ENCODE measurements at places on chromosomes 1 and 21.

GRCh38 chr1:11985851-11986250, 5.6 kb downstream of the MFN2 start:
- DNase-seq, result no peak

GRCh38 chr1:174743654-174744561, 255.8 kb upstream of the CACYBP start:
- DNase-seq, result no peak

DNA sequence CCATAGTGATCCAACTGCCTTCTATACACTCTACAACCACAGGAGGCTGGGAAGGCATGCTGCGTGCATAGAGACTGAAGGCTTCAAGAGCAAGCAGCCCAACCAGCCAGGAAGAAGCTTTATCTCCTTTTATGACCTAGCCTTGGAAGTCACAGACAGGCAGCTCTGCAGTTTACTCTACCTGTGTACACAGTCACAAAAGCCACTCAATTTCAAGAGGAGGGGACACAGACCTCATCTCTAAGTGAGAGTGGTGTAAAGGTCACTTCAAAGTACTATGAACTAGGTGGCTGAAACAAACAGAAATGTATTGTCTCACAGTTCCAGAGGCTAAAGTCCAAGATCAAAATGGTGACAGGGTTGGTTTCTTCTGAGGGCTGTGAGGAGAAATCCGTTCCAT, 69.6 kb upstream of the GJB5 start:
- DNase-seq, result no peak

- no peak for DNase-seq
These were observed 18.8 kb downstream of the SLC41A1 start for GRCh38 chr1:205794011-205794730.

DNA sequence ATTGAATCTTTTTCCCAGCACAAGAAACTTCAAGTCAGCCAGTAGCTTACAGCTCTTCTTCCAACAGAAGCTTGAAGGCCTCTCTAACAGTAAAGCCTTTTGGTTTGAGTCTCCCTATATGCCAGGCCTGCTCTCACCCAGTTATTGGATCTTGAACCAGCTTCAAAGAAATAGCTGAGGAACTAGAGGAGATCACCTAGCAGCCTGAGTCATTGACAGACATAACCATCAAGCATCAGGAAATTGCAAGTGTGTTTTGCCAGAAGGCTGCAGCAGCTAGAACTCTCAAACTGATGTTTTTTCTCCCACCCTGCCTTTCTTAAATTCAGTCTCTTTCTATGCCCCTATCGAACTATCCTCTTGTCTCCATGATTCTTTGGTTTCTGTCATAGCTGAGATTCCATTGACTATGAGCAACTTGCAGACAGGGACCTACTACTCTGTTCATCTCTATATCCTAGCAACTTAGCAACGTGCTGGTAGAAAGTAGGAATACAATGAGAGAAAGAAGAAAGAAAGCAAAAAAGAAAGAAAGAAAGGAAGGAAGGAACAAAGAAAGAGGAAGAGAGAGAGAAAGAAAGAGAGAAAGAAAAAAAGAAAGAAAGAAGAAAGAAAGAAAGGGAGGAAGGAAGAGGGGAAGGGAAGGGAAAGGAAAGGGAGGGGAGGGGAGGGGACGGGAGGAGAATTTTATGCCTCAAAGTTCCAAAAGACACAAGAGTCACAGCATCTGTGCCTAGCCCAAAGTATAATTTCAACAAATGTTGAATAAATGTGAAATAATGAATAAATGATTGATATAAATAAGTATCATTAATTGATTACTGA, 60.0 kb upstream of the FGGY start:
- DNase-seq, result no peak

GRCh38 chr1:29639741-29640427, 403.6 kb downstream of the PTPRU start:
- no peak for DNase-seq

- DNase-seq, result no peak
These were observed 22.6 kb upstream of the A3GALT2 start for GRCh38 chr1:33343539-33343938.

- DNase-seq, result no peak
These were observed 17.4 kb upstream of the HIVEP3 start for GRCh38 chr1:41936107-41936506.

GRCh38 chr21:36174780-36175179, 18.2 kb downstream of the DOP1B start:
- no peak for DNase-seq

DNA sequence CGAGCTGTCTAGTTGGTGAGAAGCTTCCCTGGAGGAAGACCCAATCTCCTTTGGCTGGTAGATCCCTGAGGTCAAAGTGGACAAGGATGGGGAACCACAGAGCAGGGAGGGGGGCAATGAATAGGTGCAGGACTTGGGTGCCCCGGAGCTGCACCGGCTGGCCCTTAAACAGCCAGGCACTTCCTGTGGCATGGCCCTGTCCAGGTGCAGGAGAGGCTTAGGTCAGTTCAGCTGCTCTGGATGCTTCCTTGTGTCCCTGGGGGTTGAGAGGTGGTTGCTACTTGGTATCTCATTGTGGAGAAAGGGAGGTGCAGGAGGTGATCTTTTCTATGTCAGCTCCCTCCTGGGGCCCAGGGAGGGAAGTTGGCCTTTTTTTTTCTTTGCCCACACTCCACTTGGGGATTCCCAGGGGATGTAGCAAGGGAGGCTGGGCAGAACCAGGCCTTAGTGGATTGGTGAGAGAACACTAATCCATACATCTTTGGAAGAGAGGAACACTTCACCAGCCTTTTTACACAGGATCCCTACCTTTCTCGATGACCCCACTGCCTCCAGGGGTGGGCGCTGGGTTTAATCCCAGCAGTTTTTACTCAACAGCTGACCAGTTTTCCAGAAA, 1.2 kb upstream of the ST3GAL3 start:
- DNase-seq, result no peak

- no peak for DNase-seq
These were observed 94.8 kb downstream of the DSCAM start for GRCh38 chr21:40752125-40752524.

- no peak for DNase-seq
These were observed 51.2 kb upstream of the CSF3R start for GRCh38 chr1:36533897-36534296.

DNA sequence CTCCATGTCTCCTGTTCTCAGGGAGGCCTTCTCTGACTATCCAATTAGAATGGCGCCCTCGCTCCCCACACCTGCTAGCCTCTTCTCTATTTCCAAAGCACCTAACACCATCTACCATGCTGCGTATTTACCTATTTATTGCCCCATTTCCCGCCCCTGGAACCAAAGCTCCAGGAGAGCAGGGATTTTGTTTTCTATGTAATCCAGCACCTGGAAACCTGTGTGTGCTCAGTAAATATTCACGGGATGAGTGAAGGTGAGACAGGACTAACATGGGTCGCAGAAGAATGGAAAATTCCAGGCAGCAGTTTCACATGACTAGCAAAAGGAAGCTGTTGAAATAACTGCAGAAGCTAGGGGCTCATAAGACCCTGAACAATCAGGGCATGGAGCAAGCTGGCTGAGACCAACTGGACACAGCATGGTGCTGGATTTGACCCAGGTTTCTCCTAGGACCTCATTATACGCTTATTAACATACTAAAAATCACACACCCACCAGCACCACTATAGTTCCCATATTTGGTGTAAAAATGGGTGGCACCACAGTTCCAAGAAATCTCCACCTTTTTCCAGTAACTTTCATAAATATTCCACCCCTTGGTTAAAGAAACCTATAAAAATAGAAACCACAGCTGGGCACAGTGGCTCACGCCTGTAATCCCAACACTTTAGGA, 15.1 kb upstream of the TENT5B start:
- DNase-seq, result no peak

Data from activated CD8-positive, alpha-beta memory T cell treated with anti-CD3 and anti-CD28 coated beads for 1 hour (primary cell).